KBM-7 (cell line): ENCODE measurements at places on chromosomes 3 and 15.
A peak's percentile ranks its signal among the peaks of the same experiment; 100 is the strongest.

DNA sequence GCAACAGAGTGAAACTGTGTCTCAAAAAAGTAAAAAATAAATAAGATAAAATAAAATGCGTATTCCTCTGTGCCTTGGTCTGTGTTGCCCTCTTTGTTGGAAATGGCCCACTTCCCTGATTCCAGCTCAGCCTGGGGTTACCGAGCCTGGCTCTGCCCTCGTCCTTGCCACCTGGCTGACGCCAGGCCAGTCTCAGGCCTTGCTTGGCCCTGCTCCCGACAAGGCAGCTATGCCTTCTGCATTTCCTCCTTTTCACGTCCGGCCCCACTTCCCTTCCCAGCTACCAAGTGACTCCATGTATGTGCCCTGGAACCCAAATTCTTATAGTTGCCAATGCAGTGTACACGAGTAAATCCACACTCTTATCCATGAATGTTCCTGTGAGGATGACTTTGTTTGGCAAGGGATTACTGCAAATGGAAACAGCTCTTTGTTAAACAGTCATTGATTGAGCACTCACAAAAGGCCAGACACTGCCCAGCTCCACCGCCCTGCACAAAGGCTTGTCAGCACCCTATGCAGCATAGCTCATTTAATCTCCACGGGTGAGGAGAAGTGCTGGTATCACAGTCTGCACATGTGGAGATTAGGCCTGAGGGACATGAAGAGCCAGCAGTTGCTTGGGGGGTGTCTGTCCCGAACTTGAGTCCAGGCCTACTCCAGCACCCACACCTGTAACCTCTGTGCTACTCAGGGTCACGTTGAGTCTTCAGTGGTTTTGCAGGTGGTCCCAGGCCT lies 25.1 kb downstream of the SPSB4 start:
- no peak for DNase-seq

DNA sequence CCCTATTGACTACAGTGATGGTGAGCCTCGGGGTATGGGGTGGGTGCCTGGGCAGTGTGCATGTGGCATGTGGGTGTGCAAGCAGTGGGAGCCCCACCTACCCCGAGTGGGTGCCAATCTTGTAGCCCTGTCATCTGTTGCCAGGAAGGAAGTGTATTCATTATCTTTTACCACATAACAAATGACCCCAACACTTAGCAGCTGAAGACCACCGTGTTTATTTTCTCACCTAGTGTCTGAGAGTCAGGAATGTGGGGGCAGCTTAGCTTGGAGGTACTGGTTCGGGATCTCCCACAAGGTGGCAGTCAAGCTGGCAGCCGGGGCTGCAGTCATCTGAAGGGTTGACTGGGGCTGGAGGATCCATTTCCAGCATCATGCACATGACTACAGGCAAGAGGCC lies 21.7 kb downstream of the XYLB start:
- no peak for DNase-seq

DNA sequence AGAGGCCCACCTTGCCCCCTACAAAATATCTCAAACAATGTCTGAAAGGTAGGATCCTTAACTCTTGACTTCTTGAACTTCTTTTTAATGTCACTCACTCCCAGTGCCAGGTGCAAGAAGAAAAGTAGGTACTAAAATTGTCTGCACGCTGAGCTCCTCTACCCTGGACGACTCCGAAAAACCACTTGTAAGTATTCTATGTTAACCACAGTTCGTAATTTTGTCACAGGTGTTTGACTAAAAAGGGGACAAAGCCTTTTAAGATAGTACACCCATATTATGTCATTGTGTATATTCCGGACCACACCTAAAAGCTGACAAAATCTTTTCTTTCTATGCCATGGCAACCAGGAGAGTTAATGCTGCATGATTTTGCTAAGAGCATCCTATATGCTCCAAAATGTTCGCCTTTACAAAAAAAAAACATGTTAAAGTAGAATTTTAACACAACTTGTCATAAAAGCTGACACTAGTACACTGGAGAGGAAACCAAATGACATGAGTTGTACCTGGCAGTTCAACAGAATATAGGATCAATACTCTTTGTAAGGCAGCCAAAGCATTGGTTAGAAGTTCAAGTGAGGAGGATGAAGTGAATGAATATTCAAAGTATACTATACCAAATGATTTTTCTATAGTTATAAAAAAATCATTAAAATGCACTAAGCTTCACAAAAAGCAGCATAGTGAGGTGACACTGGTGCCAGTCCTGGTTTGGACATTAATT lies 210.5 kb downstream of the FOXP1 start:
- no peak for DNase-seq

GRCh38 chr3:153379516-153379915 lies 217.5 kb downstream of the RAP2B start:
- no peak for DNase-seq

GRCh38 chr3:138347960-138348753 lies at the start of gene MRAS:
Gene MRAS (plus strand): TSS chr3:138348579. CDS start chr3:138372884, 24,305 bp downstream.
- DNase-seq, result peak; percentile 54

GRCh38 chr3:2976796-2977195 lies 133.4 kb downstream of the IL5RA start:
- DNase-seq, result no peak

GRCh38 chr3:124884474-124885101 lies 2.6 kb downstream of the ITGB5 start:
- no peak for DNase-seq

GRCh38 chr3:188352196-188352927 lies 198.4 kb downstream of the LPP start:
- DNase-seq, result no peak

DNA sequence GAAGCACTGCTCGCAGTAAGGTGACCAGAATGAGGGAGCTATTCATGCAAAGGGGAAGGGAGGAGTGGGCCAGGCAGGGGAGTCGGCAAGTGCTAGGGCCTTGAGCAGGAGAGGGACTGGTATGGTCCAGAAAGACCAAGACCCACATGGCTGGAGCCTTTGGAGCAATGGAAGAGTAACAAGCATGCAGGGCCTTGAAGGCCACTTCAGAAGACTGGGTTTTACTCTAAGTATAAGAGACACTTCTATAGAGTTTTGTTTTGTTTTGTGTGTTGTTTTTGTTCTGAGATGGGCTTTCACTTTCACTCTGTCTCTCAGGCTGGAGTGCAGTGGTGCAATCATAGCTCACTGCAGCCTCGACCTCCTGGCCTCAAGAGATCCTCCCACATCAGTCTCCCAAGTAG lies 42.0 kb downstream of the BFSP2 start:
- no peak for DNase-seq

- no peak for DNase-seq
These were observed 51.4 kb downstream of the XXYLT1 start for GRCh38 chr3:195219351-195220230.

- no peak for DNase-seq
These were observed 16.2 kb downstream of the MB21D2 start for GRCh38 chr3:192901435-192901834.

- DNase-seq, result peak; percentile 33
These were observed 162.2 kb upstream of the TLE3 start for GRCh38 chr15:70259640-70260508.

DNA sequence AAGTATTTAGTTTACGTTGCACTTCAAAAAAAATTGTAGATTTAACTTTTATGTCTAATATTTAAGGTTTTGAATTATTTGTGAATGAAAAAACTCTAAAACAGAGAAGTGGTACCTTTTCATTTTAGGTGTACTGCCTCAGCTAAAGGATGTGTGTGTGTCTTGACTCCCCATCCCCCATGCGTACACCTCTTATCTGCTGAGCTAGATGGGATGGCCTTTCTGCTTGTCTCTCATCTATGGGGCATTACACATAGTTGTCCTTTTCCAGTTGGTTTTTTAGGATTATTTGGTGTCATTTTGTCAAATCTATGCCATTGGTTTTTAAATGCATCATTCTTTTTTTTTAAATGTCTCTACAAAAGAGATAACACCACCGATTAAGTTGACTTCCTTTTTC lies 110.9 kb downstream of the FNDC3B start:
- no peak for DNase-seq

- DNase-seq, result peak; percentile 40
These were observed 6.9 kb downstream of the CMTM7 start for GRCh38 chr3:32398531-32398930.
